ENCODE measurements at places on chromosomes 6 and 20.

- DNase-seq = no peak
Observed at GRCh38 chr20:19923762-19924161, 93.4 kb upstream of the NAA20 start.

DNA sequence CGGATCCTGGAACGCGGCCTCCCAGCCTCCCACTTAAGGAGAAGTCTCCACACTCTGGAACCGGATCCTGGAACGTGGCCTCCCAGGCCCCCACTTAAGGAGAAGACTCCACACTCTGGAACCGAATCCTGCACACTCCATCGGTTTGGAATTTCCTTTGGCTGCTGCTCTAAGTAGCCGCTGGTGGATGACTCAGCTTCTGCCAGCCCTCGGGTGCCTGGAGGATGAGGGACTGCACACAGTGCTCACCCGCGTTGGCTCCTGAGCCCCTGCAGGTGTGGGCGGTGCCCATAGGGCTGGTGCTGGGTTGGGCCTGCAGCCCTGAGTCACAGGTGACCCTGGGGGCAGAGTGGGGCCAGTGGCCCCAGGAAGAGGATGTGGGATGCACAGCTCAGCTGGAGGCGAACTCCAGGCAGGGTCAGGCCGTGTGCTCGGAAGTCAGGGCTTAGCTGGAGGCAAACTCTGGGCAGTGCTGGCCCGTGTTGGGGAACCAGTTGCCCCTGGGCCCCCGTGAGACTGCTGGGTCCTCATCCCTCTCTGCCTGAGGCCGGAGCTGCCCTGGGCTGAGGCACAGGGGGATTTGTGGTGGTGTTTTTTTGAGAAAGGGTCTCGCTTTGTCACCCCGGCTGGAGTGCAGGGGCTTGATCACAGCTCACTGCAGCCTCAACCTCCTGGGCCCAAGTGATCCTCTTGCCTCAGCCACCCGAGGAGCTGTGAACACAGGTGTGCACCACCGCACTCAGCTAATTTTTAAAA lies 13.9 kb upstream of the TNFRSF6B start:
- DNase-seq = no peak

GRCh38 chr6:53664623-53665022 lies 933 bp downstream of the KLHL31 start:
- no peak for DNase-seq

DNA sequence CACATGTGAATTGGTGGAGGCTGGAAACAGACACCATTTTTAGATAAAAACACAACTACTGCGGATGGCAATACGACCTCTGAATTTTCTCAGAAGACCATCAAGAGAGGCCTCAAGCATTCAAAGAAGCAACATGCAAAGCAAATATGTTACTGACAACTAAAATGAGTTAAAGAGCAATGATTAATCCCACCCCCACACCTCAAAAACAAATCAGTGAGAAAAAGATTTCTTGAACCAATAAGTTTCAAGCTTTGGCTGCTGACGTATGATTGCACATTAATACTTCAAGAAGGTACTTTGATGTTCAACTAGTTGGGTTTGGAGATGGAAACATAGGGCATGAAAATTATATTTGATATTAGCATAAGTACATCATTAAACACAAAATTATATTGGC lies 982 bp downstream of the MMUT start:
- DNase-seq = no peak

- DNase-seq = no peak
Observed at GRCh38 chr20:33589059-33589458, 73.1 kb upstream of the C20orf144 start.

DNA sequence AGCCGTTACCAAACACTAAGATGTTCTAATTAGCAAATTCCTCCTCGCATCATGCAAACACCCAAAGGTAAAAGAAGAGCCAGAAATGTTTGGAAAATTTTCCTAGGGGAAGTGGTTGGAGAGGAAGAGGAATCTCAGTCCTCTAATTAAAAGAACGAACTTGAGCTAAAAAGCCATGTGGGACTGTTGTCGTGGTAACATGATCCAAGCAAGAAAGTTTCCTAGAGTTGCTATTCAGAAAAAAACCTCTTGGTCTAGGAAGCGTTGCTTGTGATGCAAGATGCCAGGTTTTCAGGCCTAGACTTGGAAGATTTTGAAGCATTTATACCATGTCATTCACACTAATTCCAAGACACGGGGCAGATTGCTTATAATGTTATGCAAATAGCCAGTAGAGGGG lies 106.8 kb upstream of the DOK5 start:
- DNase-seq = no peak

DNA sequence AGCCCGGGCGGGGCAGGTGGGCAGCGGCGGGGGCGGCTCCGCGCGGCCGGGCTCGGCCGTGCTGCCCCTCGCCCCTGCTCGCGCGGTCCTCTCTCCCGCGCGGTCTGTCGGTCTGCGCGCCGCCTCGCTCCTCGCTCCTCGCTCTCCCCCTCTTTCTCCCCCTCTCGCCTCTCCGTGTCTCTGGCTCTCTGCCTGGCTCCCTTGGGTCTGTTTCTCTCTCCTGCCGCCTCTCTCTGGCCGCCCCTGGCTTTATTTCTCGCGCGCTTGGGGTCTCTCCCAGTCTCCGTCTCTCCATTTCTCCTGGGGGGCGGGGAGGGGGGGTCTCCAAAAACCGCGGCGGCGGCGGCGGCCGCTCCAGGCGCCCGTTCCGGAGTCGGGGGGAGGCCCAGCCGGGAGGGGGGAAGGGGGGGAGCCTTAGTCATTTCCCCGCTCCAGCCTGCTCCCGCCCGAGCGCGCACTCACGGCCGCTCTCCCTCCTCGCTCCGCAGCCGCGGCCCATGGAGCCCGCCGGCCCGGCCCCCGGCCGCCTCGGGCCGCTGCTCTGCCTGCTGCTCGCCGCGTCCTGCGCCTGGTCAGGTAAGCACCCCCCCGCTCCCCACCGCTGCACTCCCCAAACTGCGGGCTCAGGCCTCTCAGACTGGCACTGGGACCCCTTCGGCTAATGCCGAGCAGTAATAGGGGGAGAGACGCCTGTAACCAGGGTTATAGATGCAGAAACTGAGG lies at the start of gene SIRPA:
Gene SIRPA, plus strand, starts transcription at position 457 of the 723 bp plus-strand sequence. Its CDS starts 41 bp downstream, at position 498.
- DNase-seq = no peak
